ENCODE measurements at places on chromosomes 1 and 21. TPM values are rescaled to one million over a fixed set of nuclear protein-coding genes. Genes with fewer than 3 reads are reported as not detected.

- no peak for DNase-seq
These were observed 45.6 kb upstream of the HFM1 start for GRCh38 chr1:91450260-91450659.

- no peak for DNase-seq
These were observed 31.3 kb downstream of the C8B start for GRCh38 chr1:56934430-56935060.

GRCh38 chr1:218617986-218618385, 272.9 kb downstream of the TGFB2 start:
- no peak for DNase-seq

- no peak for DNase-seq
These were observed 120.8 kb downstream of the GABPA start for GRCh38 chr21:25855576-25855975.

GRCh38 chr1:5724847-5725246, 267.4 kb downstream of the NPHP4 start:
- DNase-seq = no peak

DNA sequence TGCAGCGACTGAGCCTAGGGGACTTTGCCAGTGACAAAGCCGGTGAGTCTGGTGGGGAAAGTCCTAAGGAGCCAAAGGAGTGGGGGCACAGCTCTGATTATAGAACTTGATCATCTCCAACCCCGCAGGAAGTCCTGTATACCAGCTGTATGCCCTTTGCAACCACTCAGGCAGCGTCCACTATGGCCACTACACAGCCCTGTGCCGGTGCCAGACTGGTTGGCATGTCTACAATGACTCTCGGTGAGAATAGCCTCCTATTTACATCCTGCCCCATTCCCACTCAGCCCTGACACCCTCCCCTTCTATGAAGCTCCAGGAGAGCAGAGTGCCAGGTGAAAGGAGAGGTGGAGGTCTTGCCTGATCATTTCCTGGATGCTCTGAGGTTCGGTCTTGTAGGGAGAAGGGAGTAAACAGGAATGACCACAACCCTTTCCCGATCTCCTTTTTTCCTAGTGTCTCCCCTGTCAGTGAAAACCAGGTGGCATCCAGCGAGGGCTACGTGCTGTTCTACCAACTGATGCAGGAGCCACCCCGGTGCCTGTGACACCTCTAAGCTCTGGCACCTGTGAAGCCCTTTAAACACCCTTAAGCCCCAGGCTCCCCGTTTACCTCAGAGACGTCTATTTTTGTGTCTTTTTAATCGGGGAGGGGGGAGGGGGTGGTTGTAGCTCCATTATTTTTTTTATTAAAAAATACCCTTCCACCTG, 1.2 kb upstream of the PPOX start:
- DNase-seq = no peak

DNA sequence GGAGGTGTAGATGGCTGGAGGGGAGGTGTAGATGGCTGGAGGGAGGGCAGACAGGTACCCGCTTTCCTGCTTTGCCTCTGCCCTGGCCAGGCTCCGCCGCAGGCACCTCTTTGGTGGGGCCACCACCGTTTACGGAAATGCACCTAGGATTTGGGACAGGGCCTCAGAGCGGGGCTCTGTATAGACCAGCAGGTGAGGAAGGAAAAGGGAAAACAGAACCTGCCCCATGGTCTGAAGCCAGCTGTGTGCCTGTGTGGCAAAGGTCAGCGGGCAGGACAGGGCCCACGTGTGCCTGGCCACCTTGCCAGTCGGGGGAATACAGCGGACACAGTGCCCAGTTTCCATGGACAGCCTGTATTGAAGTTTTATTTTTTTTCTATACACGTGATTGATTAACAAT, 12.1 kb upstream of the PTTG1IP start:
- no peak for DNase-seq

GRCh38 chr21:24545807-24546361, 1061.4 kb downstream of the MRPL39 start:
- no peak for DNase-seq

DNA sequence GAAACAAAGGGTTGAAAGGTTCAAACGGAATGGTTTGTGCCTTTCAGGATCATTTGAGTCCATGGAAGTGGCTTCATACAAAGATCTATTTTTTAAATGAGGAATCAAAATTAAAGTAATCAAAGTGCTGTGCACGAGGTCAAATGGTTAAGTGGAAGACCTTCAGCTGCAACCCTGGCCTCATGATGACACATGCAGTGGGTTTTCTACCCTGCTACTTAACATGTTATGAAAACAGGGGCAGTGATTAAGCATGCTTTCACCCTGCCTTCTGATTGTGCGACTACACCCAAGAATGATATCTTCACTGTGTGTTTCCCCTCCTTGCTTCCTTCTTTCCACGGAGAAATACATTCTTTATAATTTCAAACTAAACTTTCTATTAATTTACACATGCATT, 604.2 kb downstream of the LRRIQ3 start:
- DNase-seq = no peak

- DNase-seq = no peak
These were observed 9.6 kb upstream of the IL20 start for GRCh38 chr1:206855859-206856258.

DNA sequence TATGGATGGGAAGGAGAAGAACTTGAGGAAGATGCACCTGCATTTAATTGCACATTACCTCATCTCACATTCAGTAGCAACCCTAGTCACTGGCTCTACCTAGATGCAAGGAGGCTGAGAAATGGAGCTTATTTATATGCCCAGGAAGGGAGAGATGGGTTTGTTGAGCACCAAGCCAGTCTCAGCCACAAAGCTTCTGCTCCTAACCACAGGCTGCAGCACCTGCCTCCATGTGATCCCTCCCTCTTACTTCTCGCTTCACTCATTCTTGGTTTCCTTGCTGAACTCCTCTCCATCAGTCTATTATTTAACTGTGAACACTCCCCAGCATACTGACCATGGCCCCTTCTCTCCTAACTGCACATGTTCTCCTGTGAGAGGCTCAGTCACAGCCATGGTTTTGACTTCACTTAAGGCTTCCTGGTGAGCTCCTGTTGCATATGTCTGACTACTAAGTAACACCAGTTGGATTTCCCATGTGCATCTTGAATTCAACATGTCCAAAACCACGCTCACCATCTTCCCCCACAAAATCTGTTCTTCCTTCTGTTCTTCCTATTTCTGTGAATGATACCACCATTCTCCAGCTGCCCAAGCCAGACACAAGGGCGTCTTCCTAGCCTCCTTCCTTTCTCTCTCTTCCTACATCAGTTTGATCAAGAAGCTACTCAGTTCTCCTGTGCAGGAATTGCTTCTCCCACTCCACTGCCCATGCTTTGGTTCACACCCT, 139.8 kb downstream of the AK5 start:
- DNase-seq = no peak

The GLRX2 gene
- 28.6 TPM for total RNA-seq

DNA sequence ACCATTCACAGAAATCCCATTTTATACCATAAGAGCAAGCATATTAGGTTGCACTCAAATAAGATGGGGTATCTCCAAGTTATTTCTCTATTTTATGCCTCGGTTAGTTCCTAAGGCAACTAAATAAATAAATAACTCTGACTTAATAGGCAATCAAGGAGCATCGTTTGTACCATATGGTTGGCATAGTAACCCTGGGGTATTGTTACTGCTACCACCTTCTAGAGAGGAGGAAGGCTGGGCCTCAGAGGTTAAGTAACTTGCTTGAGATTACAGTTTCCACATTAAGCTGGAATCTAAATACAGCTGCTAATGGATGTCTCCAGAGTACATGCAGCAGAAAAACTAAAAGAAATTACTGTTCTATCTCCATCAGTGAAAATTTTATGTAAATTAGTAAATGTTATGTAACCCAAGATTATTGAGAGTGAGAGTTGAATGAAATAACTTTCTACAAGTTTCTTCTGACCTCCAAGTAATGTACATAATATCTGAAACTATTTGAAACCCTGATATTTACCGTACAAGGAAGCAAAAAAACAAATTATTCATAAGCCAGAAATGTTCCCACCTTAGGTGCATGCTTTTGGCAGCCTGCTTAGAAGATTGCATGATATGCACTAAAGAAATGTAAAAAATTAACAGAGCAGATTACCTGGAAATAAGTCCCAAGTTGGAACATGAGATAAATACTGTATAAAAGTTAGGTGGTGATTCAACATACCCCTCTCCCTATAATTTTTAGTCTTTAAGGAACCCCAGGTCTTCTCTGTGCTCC, 127.0 kb downstream of the CRB1 start:
- DNase-seq = no peak

DNA sequence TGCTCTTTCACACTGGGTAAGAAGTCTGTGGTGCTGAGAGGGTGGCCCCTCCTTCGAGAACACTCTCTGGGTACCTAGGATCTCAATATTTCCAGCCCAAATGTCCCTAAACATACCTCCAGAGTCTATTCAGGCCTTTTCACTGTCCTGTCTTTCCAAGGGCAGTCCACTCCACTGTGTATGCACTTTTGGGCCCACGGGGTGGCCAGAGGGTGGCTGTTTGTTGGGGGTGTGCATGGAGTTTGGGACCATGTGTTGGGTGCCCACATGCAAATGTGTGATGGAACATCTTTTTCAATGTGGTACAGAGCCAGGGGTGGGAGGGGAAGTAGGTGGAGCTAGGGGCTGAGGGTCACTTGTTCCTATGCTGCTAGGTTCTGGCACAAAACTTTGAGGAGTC, 87.5 kb downstream of the FAM78B start:
- no peak for DNase-seq
